ENCODE measurements at places on chromosomes 3 and 15.

GRCh38 chr15:51776952-51777569, 25.7 kb downstream of the TMOD2 start:
- DNase-seq, result peak; percentile 31

DNA sequence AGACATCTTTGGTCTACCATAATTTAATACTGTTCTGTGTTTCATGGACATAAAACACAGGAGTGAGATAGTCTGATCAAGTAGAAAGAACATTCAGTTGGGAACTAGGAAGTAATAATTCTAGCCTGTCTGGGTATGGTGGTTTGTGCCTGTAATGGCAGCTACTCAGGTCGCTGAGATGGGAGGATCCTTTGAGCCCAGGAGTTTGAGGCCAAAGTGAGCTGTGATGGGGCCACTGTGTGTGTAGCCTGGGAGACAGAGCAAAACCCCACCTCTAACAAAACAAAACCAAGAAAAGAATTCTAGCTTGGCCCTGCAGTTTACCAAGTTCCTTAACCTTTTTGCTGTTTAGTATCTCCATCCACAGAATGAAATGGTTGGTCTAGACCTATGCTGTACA, 36.8 kb downstream of the KAT2B start:
- no peak for DNase-seq

DNA sequence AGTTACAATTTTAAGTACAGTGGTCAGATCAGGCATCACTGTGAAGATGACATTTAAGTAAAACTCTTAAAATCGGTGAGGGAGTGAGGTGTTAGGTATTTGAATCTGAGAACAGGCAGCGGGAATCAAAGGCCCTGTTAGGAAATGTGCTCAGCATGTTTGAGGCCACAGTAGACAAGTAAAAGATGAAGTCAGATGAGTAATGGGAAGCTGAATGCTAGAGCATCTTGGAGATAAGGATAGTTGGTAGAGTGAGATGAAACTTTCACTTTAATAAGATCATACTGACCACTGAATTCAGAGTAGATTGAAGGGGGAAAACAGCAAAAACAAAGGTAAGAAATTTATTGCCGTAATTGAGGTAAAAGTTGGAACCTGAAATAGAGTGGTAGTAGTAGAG, 61.6 kb downstream of the DCBLD2 start:
- no peak for DNase-seq

DNA sequence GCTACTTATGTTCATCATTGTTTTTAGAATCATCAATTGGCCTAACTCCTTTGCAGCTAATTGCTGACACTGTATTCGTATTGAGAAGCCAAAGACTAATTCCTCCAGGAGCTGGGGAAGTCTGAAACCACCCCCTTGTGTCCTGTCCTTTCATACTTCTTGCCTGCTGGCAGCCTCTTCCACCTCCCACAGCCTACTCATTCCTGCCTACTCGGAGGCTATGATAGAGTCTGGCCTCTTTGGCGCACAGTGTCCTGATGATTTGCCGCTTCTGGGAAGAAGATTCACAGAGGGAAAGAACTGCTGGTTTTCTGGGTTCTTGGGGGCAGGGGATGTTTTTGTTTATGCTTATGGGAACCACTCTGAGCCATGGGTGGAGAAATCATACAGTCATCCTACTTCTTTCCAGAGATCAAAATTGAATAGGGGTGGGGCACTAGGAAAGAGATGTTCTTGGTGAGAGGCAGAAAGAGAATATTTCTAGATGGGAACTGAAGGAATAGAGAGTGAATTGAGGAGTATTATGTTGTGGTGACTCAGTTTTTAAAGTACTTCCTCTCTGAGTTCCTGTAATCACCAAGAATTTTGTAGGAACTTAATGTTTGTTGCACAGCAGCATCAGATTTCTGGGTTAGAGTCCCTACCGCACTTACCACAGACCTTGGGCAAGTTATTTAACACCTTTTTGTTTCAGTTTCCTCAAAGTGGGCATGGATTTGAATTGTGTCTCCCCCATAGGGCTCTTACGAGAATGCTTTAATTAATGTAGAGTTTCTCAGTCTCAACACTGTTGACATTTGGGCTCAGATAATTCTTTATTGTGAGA, 22.1 kb upstream of the SCAANT1 start:
- no peak for DNase-seq

GRCh38 chr15:94019062-94019461, 212.3 kb upstream of the MCTP2 start:
- no peak for DNase-seq

DNA sequence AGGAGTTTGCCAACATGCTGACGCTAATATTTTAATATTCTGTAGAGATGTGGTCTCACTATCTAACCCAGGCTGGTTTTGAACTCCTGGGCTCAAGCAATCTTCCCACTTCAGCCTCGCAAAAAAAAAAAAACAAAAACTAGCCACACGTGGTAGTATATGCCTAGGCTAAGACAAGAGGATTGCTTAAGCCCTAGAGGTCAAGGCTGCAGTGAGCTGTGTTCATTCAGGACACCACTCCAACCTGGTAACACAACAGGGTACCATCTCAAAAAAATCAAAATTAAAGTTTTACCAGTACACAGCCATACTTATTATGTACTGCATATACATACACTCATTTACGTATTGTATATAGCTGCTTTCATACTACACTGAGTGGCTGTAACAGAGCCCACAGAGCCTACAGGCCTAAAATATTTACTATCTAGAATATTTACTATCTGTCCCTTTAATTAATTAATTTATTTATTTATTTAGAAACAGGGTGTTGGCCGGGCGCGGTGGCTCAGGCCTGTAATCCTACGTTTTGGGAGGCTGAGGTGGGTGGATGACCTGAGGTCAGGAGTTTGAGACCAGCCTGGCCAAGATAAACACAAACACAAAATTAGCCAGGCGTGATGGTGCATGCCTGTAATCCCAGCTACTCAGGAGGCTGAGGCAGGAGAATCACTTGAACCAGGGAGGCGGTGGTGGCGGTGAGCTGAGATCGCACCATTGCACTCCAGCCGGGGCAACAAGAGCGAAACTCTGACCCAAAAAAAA, 23.2 kb downstream of the SMARCC1 start:
- DNase-seq, result no peak

DNA sequence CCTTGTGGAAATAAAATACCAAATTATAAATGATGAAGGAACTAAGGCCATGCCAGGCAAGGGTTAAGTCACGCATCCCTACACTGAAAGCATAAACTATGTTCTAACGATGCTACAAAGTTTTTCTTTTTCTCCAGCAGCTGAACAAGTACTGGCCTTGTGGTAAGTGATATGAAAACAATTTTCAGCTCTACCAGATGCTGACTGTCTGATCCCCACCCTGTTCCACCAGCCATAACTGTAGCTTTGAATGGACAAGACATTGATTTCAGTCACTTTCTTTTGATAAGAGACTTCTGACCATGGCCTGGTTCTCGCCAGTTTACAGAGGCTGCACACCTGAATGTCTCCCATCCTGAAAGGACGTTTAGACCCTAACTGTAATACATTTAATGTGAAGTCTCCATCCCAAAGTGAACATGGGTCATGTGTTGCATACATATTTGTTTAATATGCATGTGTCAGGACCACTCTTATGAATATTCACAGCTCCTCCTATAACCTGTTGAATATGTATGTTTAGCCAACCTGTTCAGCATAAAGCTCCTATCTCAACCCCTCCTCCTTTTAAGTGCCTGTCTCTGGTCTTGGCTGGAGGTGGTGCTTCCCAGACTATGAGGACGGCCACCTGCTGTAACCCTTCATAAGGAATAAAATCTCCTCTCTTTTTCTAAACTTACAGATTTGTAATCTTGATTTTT, 33.4 kb downstream of the MASP1 start:
- no peak for DNase-seq

DNA sequence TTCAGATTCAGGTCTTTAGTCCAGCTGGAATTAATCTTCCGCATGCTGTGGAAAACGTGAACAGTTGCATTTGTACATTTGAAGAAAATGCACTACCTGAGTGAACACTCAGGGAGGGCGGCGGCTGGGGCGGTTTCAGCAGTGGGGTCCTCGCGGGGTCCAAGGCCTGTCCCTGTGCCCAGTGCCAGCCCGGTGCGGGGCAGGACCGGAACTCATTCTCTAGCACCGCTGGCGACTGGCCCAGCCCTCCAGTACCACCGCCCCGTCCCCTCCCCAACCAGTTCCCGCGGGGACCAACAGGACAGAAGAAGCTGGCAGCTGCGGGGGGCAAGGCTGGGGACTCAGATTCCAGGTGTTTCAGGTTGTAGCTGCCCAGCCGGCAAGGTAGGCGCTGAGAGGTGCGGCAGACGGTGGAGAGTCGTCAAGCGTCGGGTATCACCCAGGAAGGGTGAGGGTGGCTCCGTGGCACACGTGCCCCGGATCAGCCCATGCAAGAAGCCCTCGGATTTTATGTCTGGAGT, 72.2 kb upstream of the ARNT2 start:
- DNase-seq, result no peak

DNA sequence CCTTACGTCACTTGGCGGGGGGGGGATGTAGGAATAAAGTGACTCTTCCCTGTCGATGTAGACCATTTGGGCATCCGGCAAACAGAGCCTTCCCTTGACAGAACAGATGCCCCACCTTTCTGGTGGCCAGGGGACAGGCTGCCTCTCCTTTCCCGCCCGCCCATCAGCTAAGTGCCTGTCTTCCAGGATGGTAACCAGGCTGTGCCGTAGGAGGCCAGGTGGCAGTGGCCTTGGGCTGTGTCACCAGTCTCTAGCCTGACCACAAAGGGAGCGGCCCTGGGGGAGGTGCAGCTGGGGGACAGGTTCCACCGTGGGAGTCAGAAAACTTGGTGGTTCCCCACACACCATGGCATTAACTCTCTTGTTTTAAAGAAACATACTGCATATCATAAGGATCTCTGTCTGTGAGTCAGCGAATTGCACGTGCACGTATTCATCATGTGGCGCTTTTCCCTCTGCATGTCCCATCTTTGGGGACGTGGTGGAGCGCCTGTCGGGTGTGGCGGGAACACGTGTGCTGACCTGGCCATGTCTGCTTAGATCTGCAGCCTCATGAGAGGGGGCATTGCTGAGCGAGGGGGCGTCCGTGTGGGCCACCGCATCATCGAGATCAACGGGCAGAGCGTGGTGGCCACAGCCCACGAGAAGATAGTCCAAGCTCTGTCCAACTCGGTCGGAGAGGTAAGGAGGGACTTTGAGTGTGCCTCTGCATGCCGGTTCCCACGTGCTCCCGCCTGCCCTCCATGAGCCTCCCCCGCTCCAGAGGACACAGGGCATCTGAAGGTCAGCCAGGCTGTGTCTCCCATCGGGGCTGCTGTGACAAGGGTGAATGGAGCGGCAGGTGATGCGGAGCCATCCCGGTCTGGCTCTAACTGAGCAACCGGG, 156.0 kb downstream of the NSMCE3 start:
- DNase-seq, result no peak

GRCh38 chr15:58457466-58457965, 25.7 kb downstream of the LIPC start:
- DNase-seq, result no peak

- no peak for DNase-seq
Measured at GRCh38 chr3:190258634-190259033, 63.6 kb downstream of the CLDN1 start.

Measured in stimulated activated CD8-positive, alpha-beta memory T cell treated with anti-CD3 and anti-CD28 coated beads, Interleukin-15, amount 100 ng/mL, for 4 hours (primary cell).